Dermis microvascular lymphatic vessel endothelial cell (primary cell): ENCODE measurements at places on chromosomes 4 and X.
A peak's percentile ranks its signal among the peaks of the same experiment; 100 is the strongest.

DNA sequence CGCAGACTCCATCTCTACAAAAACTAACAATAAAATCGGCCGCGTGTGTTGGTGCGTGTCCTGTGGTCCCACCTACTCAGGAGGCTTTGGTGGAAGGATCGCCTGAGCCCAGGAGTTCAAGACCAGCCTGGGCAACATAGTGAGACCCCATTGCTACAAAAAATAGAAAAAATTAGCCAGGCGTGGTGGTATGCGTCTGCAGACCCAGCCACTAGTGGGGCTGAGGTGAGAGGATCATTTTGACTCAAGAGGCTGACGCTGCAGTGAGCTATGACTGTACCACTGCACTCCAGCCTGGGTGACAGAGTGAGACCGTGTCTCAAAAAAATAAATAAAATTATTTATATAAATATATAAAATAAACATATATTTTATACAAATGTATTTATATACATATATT, 22.3 kb downstream of the ASMTL start:
- no peak for DNase-seq

- DNase-seq, result peak; percentile 23
Observed at GRCh38 chr4:143771269-143771668, 70.8 kb upstream of the FREM3 start.

GRCh38 chr4:186761393-186761792, 37.7 kb upstream of the FAT1 start:
- no peak for DNase-seq

DNA sequence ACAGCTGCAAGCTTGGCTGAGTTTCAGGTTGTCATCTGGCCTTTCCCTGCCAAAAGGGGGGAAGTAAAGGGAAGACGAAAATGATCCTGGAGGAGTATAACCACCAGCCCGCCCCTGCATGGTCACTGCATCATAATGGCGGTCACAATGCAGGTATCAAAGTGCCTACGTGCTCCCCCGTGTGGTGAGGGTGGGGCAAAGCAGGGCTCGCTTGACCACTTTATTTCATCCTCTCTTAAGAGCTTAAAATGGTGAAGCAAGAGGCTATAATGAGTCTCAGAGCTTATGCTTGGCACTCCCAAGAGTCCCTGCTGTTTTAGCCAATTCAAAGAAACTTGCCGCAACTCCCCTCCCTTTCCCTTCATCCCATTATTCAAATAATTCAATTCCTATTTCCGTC, 105.6 kb downstream of the APOOL start:
- DNase-seq, result peak; percentile 9

DNA sequence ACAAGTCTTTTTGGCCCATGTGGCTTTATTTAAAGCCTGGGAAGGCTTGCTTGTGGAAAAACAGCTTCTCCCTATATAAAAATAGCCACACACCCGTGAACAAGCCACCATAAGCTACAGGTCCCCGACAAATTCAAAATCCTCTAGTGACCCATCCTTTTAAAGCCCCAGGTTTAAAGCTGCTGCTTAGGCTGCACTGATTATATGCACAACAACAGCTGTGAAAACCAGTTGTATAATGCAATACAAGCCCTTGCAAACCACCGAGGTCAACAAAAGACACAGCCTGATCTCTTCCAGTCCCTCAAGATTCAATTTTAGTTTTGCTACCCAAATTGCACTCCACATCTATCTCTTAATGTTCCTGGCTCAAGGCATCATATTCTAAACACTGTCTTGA, 186.0 kb upstream of the WDFY3 start:
- DNase-seq, result no peak
